ENCODE measurements at places on chromosomes 11 and 22.

- no peak overlapping the region for H3K27ac ChIP-seq
- H3K4me3 ChIP-seq, result no peak overlapping the region
- peaks cover 1% of the 10 kb centered on the region for H3K27me3 ChIP-seq
- no peaks in the 10 kb centered on the region for H3K36me3 ChIP-seq
Observed at GRCh38 chr11:113956986-113957385, 17.9 kb upstream of the HTR3A start.

- H3K4me1 ChIP-seq, result no peaks in the 10 kb centered on the region
- H3K4me3 ChIP-seq, result no peak overlapping the region
- H3K27ac ChIP-seq, result no peak overlapping the region
- H3K36me3 ChIP-seq, result no peaks in the 10 kb centered on the region
- DNase-seq, result no peak
Observed at GRCh38 chr11:88359541-88359940, 22.0 kb upstream of the CTSC start.

GRCh38 chr22:21082248-21082647, 36.5 kb downstream of the LRRC74B start:
- no peak overlapping the region for H3K4me3 ChIP-seq
- no peaks in the 10 kb centered on the region for H3K27me3 ChIP-seq
- H3K27ac ChIP-seq, result no peak overlapping the region
- H3K36me3 ChIP-seq, result no peaks in the 10 kb centered on the region
- H3K4me1 ChIP-seq, result no peaks in the 10 kb centered on the region
- DNase-seq, result no peak

- H3K27me3 ChIP-seq, result no peaks in the 10 kb centered on the region
- H3K4me3 ChIP-seq, result no peak overlapping the region
- peaks cover 2% of the 10 kb centered on the region for H3K4me1 ChIP-seq
- DNase-seq, result no peak
- H3K36me3 ChIP-seq, result no peaks in the 10 kb centered on the region
Observed at GRCh38 chr11:66973956-66974580, 1.0 kb upstream of the C11orf86 start.

DNA sequence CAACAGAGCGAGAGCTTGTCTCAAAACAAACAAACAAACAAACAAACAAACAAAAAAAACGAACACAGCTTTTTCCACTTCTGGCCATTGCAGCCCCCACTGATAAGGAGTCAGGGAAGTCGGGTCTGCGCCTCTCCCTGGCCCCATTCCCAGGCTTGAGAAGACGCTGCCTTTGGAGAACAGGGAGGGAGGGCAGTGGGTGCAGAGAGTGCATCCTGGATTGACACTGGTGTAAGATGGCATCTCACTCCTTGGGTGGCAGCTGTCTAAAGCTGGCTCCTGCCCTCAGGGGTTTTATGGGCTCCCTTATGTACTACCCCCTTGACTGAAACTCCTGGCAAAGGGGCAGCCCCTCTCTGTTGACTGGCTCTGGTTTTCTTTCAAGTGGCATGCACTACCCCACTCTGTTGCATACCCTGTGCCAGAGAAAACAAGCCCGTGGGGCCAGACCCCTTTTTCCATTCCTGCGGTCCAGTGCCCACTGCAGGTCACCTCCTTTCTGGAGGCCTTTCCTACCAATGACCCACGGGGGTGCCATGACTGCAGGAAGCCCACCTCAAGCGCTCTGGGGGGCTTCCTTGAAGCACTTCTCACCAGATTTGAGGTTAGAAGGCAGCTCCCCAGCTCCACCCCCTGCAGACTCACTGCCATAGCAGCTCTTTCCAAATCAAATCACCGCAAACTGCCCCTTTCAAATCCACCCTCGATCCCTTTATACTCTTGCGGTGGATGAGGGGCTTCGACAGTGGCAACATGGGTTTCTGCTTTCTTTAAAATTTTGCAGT, 12.7 kb downstream of the DRAP1 start:
- H3K27ac ChIP-seq, result no peak overlapping the region
- H3K4me3 ChIP-seq, result no peak overlapping the region
- no peak for DNase-seq

GRCh38 chr22:41501209-41501608, 32.3 kb downstream of the ACO2 start:
- DNase-seq, result no peak
- H3K27me3 ChIP-seq, result no peaks in the 10 kb centered on the region
- no peak overlapping the region for H3K27ac ChIP-seq
- H3K4me1 ChIP-seq, result no peaks in the 10 kb centered on the region

- no peaks in the 10 kb centered on the region for H3K27me3 ChIP-seq
- no peak overlapping the region for H3K4me3 ChIP-seq
- no peaks in the 10 kb centered on the region for H3K36me3 ChIP-seq
- no peaks in the 10 kb centered on the region for H3K4me1 ChIP-seq
Observed at GRCh38 chr11:44997566-44997965, 46.9 kb upstream of the TP53I11 start.

- DNase-seq, result no peak
- H3K4me3 ChIP-seq, result no peak overlapping the region
- no peak overlapping the region for H3K27ac ChIP-seq
- H3K36me3 ChIP-seq, result no peaks in the 10 kb centered on the region
- no peaks in the 10 kb centered on the region for H3K4me1 ChIP-seq
- H3K27me3 ChIP-seq, result no peaks in the 10 kb centered on the region
Observed at GRCh38 chr11:27193434-27194225, 153.0 kb downstream of the BBOX1 start.

DNA sequence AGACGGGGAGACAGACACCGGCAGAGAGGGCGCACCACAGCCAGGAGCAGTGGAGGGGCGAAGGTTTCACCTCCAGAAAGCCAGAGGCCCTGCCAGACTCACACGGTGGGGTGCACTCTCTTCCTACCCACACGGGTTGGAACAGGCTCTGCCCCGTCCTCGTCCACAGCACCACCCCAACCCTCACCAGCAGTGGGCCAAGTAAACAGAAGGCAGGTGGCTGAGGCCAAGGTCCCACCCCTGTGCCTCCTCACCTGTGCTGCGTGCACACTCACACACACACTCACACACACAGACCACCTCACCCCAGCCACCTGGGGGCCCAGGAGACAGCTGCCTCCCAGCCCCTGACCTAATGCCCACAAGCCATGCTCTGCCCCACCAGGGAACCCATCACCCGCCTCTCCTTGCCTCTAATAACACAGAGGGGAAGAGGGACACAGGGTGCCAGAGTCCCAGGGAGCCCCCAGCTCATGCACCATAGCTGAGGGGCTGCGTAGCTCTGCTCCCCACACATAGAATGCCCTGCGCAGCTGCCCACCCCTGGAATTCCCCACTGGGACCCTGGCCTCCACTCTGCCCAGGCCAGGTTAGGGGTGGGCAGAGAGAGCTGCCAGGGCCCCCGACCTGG, 3.1 kb downstream of the CYB5R3 start:
- H3K4me1 ChIP-seq, result peaks cover 17% of the 10 kb centered on the region
- H3K4me3 ChIP-seq, result no peak overlapping the region
- no peak overlapping the region for H3K27ac ChIP-seq
- no peaks in the 10 kb centered on the region for H3K27me3 ChIP-seq
- no peaks in the 10 kb centered on the region for H3K36me3 ChIP-seq
- DNase-seq, result no peak

GRCh38 chr22:25366408-25366807, 147.0 kb downstream of the CRYBB2 start:
- no peak for DNase-seq
- H3K4me3 ChIP-seq, result no peak overlapping the region
- H3K4me1 ChIP-seq, result no peaks in the 10 kb centered on the region
- H3K36me3 ChIP-seq, result no peaks in the 10 kb centered on the region

DNA sequence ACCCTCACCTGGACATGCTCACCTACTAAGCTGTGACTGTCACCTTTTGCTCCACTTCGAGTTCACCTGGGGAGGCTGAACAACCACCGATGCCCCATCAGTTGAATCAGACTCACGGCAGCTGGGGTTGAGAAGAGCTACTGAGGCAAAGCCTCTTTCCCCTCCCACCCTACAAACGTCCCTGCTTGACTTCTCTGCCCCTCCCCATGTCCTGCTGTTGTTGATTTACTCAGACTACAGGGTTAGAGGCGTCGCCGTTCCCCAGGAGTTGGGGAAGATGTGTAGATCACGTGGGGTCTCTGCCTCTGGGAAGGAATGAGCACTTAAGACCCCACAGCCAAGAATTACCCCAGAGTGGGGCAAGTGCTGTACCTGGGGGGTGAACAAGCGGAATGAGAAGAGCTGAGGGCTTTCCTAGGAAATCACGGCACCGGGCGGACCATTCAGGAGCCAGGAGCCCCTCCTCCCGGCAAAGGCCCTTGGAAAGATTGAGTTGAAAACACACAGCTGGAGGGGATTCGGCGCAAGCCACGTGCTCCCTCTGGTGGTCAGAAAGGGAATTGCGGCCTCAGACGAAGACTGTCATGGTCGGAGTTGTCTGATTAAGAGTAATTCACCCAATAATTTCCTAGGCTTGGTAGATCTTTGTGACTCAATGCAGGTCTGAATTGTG, 7.0 kb downstream of the FXYD2 start:
- no peaks in the 10 kb centered on the region for H3K27me3 ChIP-seq
- no peaks in the 10 kb centered on the region for H3K36me3 ChIP-seq
- DNase-seq, result peak; percentile 79
- no peak overlapping the region for H3K4me3 ChIP-seq

DNA sequence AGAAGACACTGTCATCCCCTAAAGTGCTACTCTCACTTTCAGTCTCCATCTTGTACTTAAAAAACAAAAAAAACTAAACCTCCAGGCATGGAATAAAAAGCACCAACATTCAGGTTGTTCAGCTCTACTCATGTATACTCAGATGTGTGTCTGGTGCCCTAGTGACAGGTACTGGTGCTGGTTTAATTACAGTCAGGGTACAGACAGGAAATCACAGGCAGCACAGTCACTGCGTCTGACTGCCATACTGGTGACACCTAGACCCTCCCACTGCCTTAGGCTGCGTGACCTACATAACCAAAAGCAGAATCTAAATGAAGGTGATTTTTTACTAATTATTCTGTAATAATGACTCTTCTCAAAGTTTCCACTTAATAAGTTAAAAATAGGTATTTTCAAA, at the start of gene ARHGAP32:
ARHGAP32 (minus strand) TSS at position 176 of the 400 bp plus-strand sequence; CDS start at position 49, 127 bp downstream.
- H3K4me3 ChIP-seq, result no peak within 1 kb of the TSS
- DNase-seq, result no peak
- H3K36me3 ChIP-seq, result no peaks in the 10 kb centered on the region

GRCh38 chr11:65316227-65317024, 1.8 kb downstream of the CDC42EP2 start:
- no peak overlapping the region for H3K4me3 ChIP-seq
- peaks cover 9% of the 10 kb centered on the region for H3K36me3 ChIP-seq
- no peak overlapping the region for H3K27ac ChIP-seq

GRCh38 chr11:83835423-83835822, 549.3 kb upstream of the CCDC90B start:
- H3K4me1 ChIP-seq, result 0 out of 2 replicates have a peak, but pooled peaks cover 1% of the 10 kb centered on the region
- no peak overlapping the region for H3K27ac ChIP-seq

DNA sequence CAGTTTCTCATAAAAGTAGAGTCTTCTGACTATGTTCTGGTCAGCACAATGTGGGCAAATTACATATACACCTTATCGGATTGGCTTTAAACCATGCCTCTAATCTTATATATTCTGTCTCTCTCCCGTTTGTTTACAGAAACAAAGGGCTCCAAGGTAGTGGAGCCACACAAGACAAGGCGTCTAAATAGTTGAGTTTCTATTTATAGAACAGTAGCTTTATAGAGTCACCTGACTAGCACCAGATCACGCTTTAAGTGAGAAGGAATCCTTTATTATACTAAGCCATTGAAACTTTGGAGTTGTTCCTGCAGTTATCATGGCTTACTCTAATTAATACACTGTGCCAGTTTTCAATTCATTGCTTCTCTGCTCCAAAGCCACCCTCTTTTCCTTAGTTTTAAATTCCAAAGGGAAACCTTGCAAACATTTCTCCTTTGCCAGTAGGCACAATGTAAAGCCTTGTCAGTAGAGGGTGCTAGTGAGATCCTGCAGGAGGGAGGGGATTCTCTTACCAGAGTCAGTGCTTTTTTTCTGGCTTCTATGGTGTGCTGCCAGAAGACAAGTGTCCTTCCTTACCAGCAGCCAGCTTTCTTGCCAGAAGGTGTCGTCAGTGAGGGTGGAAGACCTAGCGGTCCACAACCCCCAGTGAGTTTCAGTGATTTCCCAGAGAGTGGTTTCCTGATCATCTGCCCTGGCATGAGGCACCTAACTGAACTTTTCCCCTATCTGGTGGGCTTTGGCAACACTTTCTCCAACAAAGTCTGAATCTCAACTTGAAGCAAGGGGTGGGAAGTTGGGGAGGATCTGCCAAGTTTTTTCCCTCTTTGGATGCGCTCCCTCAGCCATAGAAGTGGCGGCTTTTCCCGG, 71.7 kb downstream of the RAB38 start:
- H3K36me3 ChIP-seq, result no peaks in the 10 kb centered on the region
- H3K27me3 ChIP-seq, result no peaks in the 10 kb centered on the region
- no peaks in the 10 kb centered on the region for H3K4me1 ChIP-seq
- DNase-seq, result peak; percentile 91
- no peak overlapping the region for H3K27ac ChIP-seq
- no peak overlapping the region for H3K4me3 ChIP-seq

- H3K4me1 ChIP-seq, result no peaks in the 10 kb centered on the region
- H3K4me3 ChIP-seq, result no peak overlapping the region
- no peaks in the 10 kb centered on the region for H3K36me3 ChIP-seq
- no peaks in the 10 kb centered on the region for H3K27me3 ChIP-seq
- no peak overlapping the region for H3K27ac ChIP-seq
Observed at GRCh38 chr22:20256027-20256426, 12.1 kb downstream of the RTN4R start.

- no peak for DNase-seq
- H3K36me3 ChIP-seq, result peaks cover 16% of the 10 kb centered on the region
- H3K4me3 ChIP-seq, result no peak overlapping the region
- no peaks in the 10 kb centered on the region for H3K27me3 ChIP-seq
- no peaks in the 10 kb centered on the region for H3K4me1 ChIP-seq
Observed at GRCh38 chr22:19504900-19505734, 19.1 kb downstream of the CLDN5 start.

- no peak overlapping the region for H3K27ac ChIP-seq
- peaks cover 3% of the 10 kb centered on the region for H3K36me3 ChIP-seq
- H3K4me1 ChIP-seq, result no peaks in the 10 kb centered on the region
- H3K27me3 ChIP-seq, result no peaks in the 10 kb centered on the region
- no peak for DNase-seq
- H3K4me3 ChIP-seq, result no peak overlapping the region
Observed at GRCh38 chr11:9714272-9714940, 50.5 kb downstream of the SWAP70 start.

GRCh38 chr11:44608991-44609782, 43.7 kb downstream of the CD82 start:
- H3K27ac ChIP-seq, result no peak overlapping the region
- DNase-seq, result no peak
- H3K36me3 ChIP-seq, result no peaks in the 10 kb centered on the region

GRCh38 chr11:83147895-83148294, 9.0 kb upstream of the PCF11 start:
- no peak overlapping the region for H3K27ac ChIP-seq
- no peaks in the 10 kb centered on the region for H3K4me1 ChIP-seq
- H3K27me3 ChIP-seq, result no peaks in the 10 kb centered on the region

Data from iPS DF 6.9 (cell line).